Activated naive CD8-positive, alpha-beta T cell treated with anti-CD3 and anti-CD28 coated beads, Interleukin-2, amount 10 ng/mL, durations not matched to agents 7 days and 5 days (primary cell): ENCODE measurements at places on chromosomes 11 and 22. TPM values are rescaled to one million over a fixed set of nuclear protein-coding genes. Genes with fewer than 3 reads are reported as not detected.

- no peaks in the 10 kb centered on the region for H3K36me3 ChIP-seq
- no peak for DNase-seq
- H3K4me1 ChIP-seq, result no peaks in the 10 kb centered on the region
- H3K4me3 ChIP-seq, result no peak overlapping the region
- no peak overlapping the region for H3K27ac ChIP-seq
These were observed 342.6 kb downstream of the SOX6 start for GRCh38 chr11:16013649-16014275.

GRCh38 chr11:128208329-128209137 is 378.8 kb downstream of the ETS1 start:
- H3K4me1 ChIP-seq, result peaks cover 3% of the 10 kb centered on the region
- no peak overlapping the region for H3K4me3 ChIP-seq
- DNase-seq, result no peak
- H3K36me3 ChIP-seq, result peaks cover 7% of the 10 kb centered on the region
- H3K27me3 ChIP-seq, result peaks cover 3% of the 10 kb centered on the region

DNA sequence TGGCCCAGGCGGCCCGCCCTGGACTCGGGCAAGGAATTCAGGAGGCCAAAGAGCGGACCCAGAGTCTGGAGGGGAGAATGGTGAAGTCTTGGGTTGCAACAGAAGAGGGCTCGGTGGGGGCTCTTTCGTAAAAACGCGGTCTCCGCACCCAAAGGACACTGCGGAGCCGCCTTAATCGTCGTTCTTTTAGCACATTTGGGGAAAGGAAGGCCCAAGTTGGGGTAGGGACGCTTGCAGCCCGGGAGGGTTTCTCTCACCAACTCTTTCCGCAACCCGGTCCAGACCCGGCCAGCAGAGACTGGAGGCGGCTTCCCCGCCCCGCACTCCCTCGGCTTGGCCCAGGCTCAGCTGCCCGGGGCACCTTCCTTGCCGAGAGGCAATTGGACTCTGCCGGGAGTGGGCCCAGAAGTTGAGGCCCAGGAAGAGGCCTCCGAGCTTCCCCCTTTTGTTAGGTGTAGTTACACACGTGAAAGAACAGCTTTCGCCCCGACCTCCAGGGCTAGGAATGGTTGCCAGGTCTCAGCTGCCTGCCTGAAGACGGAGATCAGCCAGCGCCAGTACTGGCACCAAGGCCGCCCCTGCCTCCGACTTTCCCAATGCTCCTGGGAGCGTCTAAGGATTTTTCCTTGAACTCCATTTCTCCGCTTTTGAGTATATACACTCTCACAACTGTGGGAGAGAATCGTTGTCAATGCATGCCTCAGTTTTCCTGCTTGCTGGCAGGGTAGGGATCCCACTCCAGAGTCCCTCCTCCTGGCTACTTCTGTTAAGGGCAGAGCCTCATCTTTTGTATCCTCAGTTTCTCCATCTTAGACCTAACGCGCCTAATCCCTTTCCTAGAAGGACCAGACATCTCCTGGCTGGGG is 3.7 kb downstream of the ALX4 start:
- peak overlapping the region; percentile 88 for H3K4me3 ChIP-seq
- H3K27me3 ChIP-seq, result peaks cover 86% of the 10 kb centered on the region
- peaks cover 27% of the 10 kb centered on the region for H3K4me1 ChIP-seq
- no peak for DNase-seq

DNA sequence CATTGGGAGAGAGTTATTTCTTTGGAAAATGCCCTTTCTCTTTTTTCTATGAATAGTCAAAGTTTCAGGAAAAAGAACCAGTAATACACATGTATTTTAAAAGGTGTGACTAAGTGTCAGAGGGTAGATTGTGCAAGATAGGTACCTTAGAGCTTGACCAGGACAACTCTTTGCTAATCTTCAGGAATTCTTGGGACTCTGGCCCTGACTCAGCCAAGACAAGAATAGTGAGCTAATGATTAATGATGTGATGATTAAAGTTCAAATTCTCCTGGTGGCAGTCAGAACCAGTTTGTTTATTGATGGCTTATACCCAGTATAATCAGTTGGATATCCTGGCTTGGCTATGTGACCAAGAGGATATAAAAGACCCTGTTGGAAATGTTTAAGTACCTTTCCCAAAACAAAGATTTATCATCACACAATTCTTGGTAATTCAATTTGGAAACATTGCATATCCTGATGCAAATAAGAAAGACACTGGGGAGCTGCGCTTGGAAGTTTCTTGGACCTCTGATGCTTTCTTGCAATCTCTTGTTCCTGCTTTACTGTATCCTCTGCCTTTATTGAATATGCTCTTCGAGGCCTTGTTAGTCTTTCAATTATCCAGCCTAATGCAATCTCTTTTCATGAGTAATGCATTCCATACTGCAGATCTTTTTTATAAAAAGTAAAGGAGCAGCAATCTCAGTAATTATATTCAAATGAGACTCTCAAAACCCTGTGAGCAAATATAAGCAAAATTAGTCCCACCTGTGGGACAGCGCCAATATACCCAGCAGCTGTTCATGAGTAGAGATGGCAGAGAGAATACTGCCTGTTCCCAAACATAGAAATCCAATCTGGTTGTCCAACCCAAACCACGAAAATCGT is 48.0 kb upstream of the CEP126 start:
- H3K4me1 ChIP-seq, result no peaks in the 10 kb centered on the region
- no peaks in the 10 kb centered on the region for H3K36me3 ChIP-seq
- DNase-seq, result no peak
- no peak overlapping the region for H3K4me3 ChIP-seq
- H3K27ac ChIP-seq, result no peak overlapping the region

GRCh38 chr11:10208131-10208575 is 85.9 kb downstream of the SBF2 start:
- peaks cover 2% of the 10 kb centered on the region for H3K36me3 ChIP-seq
- DNase-seq, result no peak
- H3K27me3 ChIP-seq, result no peaks in the 10 kb centered on the region
- H3K4me3 ChIP-seq, result no peak overlapping the region

GRCh38 chr22:27846910-27847309 is 45.4 kb upstream of the MN1 start:
- no peak overlapping the region for H3K27ac ChIP-seq
- peaks cover 10% of the 10 kb centered on the region for H3K4me1 ChIP-seq
- H3K27me3 ChIP-seq, result no peaks in the 10 kb centered on the region
- no peak overlapping the region for H3K4me3 ChIP-seq

- H3K27ac ChIP-seq, result no peak overlapping the region
- no peak overlapping the region for H3K4me3 ChIP-seq
- H3K36me3 ChIP-seq, result no peaks in the 10 kb centered on the region
- peaks cover 6% of the 10 kb centered on the region for H3K4me1 ChIP-seq
- H3K27me3 ChIP-seq, result no peaks in the 10 kb centered on the region
- DNase-seq, result no peak
These were observed 86.0 kb downstream of the CCDC81 start for GRCh38 chr11:86460461-86461385.

DNA sequence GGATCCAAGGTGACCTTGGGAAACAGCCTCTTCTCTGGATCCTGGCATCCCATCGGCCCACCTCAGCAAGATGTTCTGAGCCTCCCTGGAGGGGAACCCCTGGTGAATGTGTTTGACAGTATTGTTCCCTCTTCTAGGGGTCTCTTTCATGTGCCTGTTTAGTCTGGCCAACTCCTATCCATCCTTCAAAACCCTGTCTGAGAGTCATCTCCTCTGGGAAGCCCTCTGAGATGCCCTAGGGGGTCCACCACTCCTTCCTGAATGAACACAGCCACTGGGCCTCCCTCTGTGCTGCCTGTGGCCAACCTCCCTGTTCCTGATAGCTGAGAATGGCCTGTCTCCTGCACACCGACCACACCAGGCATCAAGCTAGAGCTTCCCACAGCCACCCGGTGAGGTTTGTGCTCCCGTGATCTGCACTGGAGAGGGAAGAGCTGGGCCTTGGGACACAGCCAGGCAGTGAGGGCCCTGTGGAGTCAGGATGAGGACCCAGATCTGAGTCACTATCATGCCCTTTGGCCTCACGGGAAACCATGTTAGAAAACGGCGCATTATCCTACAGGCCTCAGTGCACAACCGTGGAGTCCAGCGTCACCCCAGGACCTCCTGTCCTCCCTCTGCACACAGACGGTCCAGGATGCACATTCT is 8.8 kb downstream of the WNT7B start:
- no peak overlapping the region for H3K27ac ChIP-seq
- no peaks in the 10 kb centered on the region for H3K4me1 ChIP-seq
- H3K27me3 ChIP-seq, result peaks cover 21% of the 10 kb centered on the region
- no peak overlapping the region for H3K4me3 ChIP-seq
- no peak for DNase-seq

DNA sequence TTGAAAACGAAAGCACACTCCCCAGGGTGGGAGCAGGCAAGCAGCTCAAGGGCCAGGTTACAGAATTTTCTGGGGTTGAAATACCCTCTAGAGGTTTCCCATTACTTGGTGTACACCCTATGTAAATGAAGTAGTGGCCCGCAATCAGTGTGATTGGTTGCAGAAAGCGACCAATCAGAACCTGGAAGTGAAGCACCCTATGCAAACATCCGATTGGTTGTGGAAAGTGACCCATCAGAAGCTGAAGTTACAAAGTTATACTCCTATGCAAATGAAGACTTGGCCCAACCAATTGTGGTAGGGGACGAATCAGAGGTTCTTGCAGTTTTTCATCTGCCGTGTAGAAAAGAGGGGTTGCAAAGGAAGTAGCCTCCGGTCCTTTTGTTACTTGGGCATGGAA is 19.2 kb downstream of the PRR5 start:
- no peak overlapping the region for H3K27ac ChIP-seq
- DNase-seq, result no peak
- no peak overlapping the region for H3K4me3 ChIP-seq
- H3K36me3 ChIP-seq, result no peaks in the 10 kb centered on the region

DNA sequence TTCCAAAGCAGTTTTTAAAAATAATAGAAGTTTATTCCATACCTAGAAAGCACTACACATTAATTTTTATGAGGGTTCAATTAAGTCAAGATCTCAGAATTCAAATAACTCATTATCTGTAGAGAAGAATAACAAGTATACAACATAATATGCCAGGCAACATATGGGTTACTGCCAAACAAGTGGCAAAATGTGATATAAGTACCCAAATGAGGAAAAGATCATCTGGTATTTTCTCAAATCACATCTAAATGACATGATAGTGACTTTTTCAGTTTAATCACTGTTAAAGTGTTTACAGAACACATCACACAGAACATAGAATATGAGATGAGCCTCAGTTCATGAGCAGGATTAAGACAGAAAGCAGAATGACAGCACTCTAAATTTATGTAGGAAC is 123.3 kb downstream of the FCHSD2 start:
- no peak overlapping the region for H3K27ac ChIP-seq
- no peak overlapping the region for H3K4me3 ChIP-seq
- H3K27me3 ChIP-seq, result no peaks in the 10 kb centered on the region
- H3K4me1 ChIP-seq, result peaks cover 4% of the 10 kb centered on the region
- H3K36me3 ChIP-seq, result peaks cover 32% of the 10 kb centered on the region

- H3K27ac ChIP-seq, result no peak overlapping the region
- peaks cover 11% of the 10 kb centered on the region for H3K27me3 ChIP-seq
These were observed 686 bp downstream of the USP2 start for GRCh38 chr11:119380827-119381180.

DNA sequence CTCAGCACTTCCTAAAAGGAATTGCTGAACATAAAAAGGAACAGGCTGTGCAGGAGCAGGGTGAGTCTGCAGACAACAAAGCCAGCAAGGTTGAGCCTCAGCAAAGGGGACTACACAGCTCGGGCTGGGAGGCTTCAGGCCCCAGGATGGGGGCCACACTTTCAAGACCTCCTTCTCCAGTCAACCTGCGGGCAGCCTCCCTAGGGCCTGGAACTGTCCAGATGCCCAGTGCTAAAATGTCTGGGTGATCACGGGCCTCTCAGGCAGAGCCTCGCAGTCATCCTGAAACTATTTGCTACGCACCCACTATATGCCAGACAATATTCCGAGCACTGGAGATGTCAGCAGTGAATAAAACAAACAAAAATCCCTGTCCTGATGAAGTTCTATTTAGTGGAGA is 3.9 kb upstream of the NEFH start:
- H3K36me3 ChIP-seq, result no peaks in the 10 kb centered on the region
- H3K4me3 ChIP-seq, result no peak overlapping the region
- DNase-seq, result no peak
- H3K27ac ChIP-seq, result no peak overlapping the region
- peaks cover 45% of the 10 kb centered on the region for H3K27me3 ChIP-seq

DNA sequence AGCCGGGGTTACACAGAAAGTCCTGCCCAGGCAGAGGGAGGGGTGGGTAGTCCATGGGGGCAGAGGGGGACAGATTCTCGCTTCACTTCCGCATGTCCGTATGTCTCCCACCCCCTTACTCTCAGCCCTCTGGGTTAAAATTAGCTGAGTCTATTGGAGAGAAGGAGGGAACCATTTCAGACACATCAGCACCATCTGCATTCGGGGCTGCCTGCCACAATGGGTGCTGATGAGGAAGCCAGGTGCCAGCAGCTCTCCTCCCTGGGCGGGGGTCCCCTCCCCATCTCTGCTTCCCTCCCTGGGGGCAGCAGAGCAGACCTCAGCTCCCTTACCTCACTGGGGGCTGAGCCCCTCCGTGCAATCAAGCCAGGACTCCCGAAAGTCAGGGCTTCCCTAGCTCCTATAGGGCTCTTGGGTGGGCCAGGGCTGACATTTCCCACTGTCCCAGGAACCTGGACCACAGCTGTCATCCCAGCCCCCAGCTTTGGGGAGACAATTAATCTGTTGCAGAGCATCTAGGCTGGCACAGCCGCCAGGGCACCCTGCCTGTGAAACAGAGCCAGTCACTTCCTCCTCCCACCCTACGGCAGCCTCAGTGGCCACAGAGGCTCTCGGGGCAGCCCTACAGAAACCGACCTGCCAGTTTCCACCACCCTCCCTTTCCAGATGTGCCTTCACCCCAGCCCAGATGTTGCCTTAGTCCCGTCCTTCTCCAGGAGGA is 67.3 kb downstream of the PDE2A start:
- no peak for DNase-seq
- H3K36me3 ChIP-seq, result no peaks in the 10 kb centered on the region
- H3K27ac ChIP-seq, result no peak overlapping the region
- H3K4me3 ChIP-seq, result no peak overlapping the region
- H3K4me1 ChIP-seq, result peaks cover 10% of the 10 kb centered on the region

GRCh38 chr11:109856928-109857327 is 236.3 kb upstream of the ZC3H12C start:
- no peaks in the 10 kb centered on the region for H3K4me1 ChIP-seq
- no peak overlapping the region for H3K4me3 ChIP-seq
- DNase-seq, result no peak
- no peaks in the 10 kb centered on the region for H3K36me3 ChIP-seq
- peaks cover 6% of the 10 kb centered on the region for H3K27me3 ChIP-seq
- H3K27ac ChIP-seq, result no peak overlapping the region

The ZC3H12C gene
- total RNA-seq, result 0.28 TPM

The CHST1 gene
- total RNA-seq, result not detected

The APOA4 gene
- not detected for total RNA-seq

The UVRAG gene
- 22.6 TPM for total RNA-seq

The FAM111B gene
- 43.8 TPM for total RNA-seq

The ARHGAP20 gene
- 0.11 TPM for total RNA-seq

The MS4A3 gene
- not detected for total RNA-seq
